ENCODE measurements at places on chromosomes 4 and X.

DNA sequence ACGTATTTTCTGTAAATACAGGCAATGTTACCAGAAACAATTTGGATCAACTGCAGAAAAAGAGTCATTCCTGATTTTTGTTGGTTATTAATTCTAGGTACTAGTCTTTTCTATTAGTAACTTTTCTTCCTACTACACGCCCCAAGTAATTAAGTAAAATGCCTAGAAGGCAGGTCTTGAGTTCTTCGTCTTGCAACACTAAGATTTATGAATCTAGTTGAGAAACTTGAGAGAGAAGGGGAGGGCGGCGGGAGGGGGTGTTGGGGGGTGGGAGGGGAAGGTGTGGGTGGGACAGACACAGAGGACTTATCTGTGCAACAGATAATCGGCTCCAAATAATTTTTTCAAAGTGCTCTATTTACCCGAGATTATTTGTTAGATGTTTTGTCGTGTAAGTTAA, 3.0 kb downstream of the RAP2C start:
- DNase-seq = no peak

DNA sequence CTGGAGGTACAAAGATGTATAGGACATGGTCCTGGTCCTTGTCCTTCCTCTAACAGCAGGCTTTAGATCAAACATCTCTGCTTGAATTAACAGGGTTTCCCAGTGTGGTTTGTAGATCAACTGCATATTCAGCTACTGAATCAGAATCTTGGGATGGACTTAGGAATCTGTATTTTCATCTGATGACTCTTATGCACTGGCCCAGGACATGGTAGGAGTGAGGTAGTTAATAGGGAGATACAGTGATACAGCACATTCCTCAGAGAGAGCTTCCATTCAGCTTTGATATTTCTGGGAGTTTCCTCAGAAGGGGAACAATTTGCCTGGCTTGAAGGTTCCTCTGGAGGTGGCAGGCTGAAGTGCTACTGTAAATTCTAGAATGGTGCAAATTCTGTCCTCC, 203.1 kb downstream of the LARP7 start:
- DNase-seq = no peak

DNA sequence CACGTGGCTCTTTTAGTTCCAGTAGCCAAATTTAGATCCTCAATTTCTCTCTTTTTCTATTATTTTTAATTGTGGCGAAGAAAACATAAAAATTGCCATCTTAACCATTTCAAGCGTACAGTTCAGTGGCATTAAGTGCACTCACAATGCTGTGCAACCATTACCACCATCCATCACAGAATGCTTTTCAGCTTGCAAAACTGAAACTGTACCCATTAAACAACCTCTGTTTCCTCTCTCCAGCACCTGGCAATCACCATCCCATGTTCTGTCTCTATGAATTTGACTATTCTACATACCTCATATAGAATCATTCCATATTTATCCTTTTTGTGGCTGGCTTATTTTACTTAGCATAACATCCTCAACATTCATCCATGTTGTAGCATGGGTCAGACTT, 74.9 kb downstream of the METTL14 start:
- DNase-seq = no peak

- no peak for DNase-seq
Observed at GRCh38 chrX:330726-331150, 12.1 kb upstream of the GTPBP6 start.

All from NK-92 treated with Interleukin-12 subunit alpha and Interleukin-12 subunit beta, amount 100 ng/mL, for 24 hours (cell line).